ENCODE measurements at places on chromosomes 7 and 10.

DNA sequence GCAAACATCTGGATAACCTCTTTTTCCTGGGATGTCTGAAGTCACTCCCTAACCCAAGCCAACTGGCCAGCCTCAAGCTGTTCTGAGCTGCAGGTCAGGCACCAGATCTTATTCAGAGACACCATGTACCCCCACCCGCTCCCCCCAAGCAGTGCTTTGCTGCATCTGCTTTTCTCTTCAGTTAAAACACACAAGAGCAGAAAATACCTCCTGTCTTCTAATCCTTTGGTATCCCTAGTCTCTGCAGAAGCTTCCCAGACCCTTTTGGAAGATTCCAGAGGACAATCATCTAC lies 3.0 kb downstream of the ZNF488 start:
- H3K27me3 ChIP-seq = no peaks in the 10 kb centered on the region
- no peaks in the 10 kb centered on the region for H3K36me3 ChIP-seq
- no peaks in the 10 kb centered on the region for H3K4me1 ChIP-seq
- H3K27ac ChIP-seq = no peak overlapping the region
- DNase-seq = no peak
- H3K4me3 ChIP-seq = no peak overlapping the region

GRCh38 chr7:129780257-129780973 lies 168.9 kb downstream of the NRF1 start:
- no peak for DNase-seq
- H3K4me1 ChIP-seq = no peaks in the 10 kb centered on the region
- no peak overlapping the region for H3K27ac ChIP-seq
- no peaks in the 10 kb centered on the region for H3K36me3 ChIP-seq
- H3K4me3 ChIP-seq = peak overlapping the region; percentile 28
- peaks cover 37% of the 10 kb centered on the region for H3K27me3 ChIP-seq

GRCh38 chr7:150335774-150336112 lies 5.7 kb downstream of the RARRES2 start:
- peaks cover 6% of the 10 kb centered on the region for H3K4me1 ChIP-seq
- no peak overlapping the region for H3K4me3 ChIP-seq
- DNase-seq = no peak

- H3K4me3 ChIP-seq = no peak overlapping the region
- H3K27me3 ChIP-seq = no peaks in the 10 kb centered on the region
- no peaks in the 10 kb centered on the region for H3K36me3 ChIP-seq
- DNase-seq = no peak
- H3K27ac ChIP-seq = no peak overlapping the region
Measured at GRCh38 chr10:1782841-1783240, 45.5 kb upstream of the ADARB2 start.

DNA sequence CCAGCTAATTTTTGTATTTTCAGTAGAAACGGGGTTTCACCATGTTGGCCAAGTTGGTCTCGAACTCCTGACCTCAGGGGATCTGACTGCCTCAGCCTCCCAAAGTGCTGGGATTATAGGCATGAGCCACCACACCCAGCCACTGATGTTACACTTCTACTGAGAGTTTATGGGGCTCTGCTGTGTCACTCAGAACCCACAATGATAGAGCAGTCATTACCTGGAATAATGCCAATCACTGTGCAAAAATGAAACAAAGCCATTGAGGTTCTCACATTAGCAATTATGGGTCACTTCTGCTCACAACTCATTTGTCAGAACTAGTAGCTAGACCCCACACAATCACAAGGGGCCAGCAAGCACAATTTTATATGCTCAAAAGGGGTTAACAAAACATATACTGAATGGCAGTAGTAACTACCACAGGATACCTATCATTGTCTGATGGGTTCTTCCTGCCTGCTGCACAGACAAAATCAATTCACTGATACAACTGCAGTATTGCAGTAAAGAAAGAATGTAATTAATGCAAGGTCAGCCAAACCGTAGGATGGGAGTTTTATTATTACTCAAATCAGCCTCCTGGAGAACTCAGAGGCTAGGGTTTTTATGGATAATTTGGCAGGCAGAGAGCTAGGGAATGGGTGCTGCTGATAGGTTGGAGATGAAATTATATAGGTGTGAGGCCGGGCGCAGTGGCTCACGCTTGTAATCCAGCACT lies 72.1 kb upstream of the TRIM24 start:
- H3K4me1 ChIP-seq = no peaks in the 10 kb centered on the region
- H3K27ac ChIP-seq = no peak overlapping the region
- H3K27me3 ChIP-seq = no peaks in the 10 kb centered on the region

- no peaks in the 10 kb centered on the region for H3K4me1 ChIP-seq
- H3K27ac ChIP-seq = no peak overlapping the region
- no peaks in the 10 kb centered on the region for H3K27me3 ChIP-seq
- H3K4me3 ChIP-seq = no peak overlapping the region
- no peaks in the 10 kb centered on the region for H3K36me3 ChIP-seq
- no peak for DNase-seq
Measured at GRCh38 chr7:84953234-84953633, 233.6 kb downstream of the SEMA3D start.

GRCh38 chr10:78529262-78529661 lies 495.6 kb downstream of the RPS24 start:
- no peaks in the 10 kb centered on the region for H3K36me3 ChIP-seq
- H3K4me3 ChIP-seq = no peak overlapping the region
- H3K4me1 ChIP-seq = no peaks in the 10 kb centered on the region
- H3K27ac ChIP-seq = no peak overlapping the region
- DNase-seq = no peak
- H3K27me3 ChIP-seq = no peaks in the 10 kb centered on the region

DNA sequence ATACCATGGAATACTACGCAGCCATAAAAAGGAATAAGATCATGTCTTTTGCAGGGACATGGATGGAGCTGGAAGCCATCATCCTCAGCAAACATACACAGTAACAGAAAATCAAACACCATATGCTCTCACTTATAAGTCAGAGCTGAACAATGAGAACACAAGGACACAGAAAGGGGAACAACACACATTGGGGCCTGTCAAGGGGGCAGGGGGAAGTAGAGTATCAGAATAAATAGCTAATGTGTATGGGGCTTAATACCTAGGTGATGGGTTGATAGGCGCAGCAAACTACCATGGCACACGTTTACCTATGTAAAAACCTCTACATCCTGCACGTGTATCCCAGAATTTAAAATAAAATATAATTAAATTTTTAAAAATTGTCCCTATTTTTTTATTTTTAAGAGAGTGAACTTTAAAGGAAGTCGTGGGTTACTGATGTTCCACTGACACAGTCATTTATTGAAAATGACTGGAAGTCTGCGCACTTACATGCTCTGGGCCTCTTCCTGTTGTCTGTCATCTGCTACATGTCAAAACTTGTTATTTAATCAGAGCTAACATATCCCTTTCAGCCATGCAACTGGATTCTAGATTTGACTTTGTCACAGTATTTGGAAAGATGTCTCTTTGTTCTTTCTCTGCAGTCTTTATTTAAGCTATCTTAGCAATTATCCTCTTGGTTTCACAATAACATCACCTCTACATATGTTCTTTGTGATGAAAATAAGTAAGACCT lies 73.7 kb upstream of the ABCB5 start:
- H3K36me3 ChIP-seq = no peaks in the 10 kb centered on the region
- no peak overlapping the region for H3K27ac ChIP-seq
- no peak for DNase-seq
- H3K27me3 ChIP-seq = no peaks in the 10 kb centered on the region

GRCh38 chr7:12913002-12913401 lies 225.6 kb downstream of the ARL4A start:
- H3K27me3 ChIP-seq = no peaks in the 10 kb centered on the region
- no peak for DNase-seq
- H3K4me1 ChIP-seq = no peaks in the 10 kb centered on the region
- no peak overlapping the region for H3K4me3 ChIP-seq
- H3K27ac ChIP-seq = no peak overlapping the region

DNA sequence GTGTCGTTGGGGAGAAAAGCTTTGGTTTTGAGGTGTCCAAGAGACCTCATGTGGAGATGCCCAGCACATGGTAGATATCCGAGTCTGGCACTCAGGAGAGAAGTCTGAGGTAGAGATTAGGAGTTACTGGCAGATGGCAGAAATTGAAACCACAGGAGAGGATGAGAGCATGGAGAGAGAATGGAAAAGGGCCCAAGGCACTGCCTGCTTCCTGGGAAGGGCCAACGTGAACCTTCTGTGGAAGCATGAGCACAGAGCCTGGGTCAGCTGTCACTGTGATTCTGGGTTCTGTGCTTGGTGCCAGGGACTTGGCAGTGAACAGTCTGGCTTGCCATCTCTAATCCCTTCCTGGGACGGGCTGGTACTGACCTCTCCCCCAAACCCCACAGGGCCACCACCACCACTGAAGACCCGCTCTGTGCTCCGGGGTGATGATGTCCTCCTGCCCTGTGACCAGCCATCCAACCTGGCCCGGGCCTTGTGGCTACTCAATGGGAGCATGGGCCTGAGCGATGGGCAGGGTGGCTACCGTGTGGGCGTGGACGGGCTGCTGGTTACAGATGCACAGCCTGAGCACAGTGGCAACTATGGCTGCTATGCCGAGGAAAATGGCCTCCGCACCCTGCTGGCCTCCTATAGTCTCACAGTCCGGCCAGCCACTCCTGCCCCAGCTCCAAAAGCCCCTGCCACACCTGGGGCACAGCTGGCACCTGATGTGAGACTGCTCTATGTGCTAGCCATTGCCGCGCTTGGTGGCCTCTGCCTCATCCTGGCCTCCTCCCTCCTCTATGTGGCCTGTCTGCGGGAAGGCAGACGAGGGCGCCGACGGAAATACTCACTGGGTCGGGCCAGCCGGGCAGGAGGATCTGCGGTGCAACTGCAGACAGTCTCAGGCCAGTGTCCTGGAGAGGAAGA lies 4.1 kb downstream of the MRPL43 start:
- H3K27ac ChIP-seq = no peak overlapping the region
- H3K4me1 ChIP-seq = peaks cover 4% of the 10 kb centered on the region
- no peak for DNase-seq
- no peaks in the 10 kb centered on the region for H3K27me3 ChIP-seq
- no peaks in the 10 kb centered on the region for H3K36me3 ChIP-seq

DNA sequence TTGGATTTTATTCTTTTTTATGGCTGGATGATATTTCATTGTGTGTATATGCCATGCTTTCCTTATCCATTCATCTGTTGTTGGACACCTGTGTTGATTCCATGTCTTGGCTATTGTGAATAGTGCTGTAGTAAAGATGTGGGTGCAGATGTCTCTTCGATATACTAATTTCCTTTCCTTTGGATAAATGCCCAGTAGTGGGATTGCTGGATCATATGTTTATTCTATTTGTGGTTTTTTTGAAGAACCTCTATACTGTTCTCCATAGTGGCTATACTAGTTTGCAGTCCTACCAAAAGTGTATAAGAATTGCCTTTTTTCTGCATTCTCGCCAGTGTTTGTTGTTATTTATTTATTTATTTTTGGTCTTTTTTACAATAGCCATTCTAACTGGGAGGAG lies 159.8 kb downstream of the WNT2 start:
- DNase-seq = no peak
- H3K4me3 ChIP-seq = no peak overlapping the region
- H3K27ac ChIP-seq = no peak overlapping the region
- no peaks in the 10 kb centered on the region for H3K27me3 ChIP-seq

GRCh38 chr7:69961436-69961835 lies 363.2 kb downstream of the AUTS2 start:
- no peak overlapping the region for H3K27ac ChIP-seq
- H3K36me3 ChIP-seq = no peaks in the 10 kb centered on the region
- no peak for DNase-seq
- H3K27me3 ChIP-seq = no peaks in the 10 kb centered on the region
- H3K4me1 ChIP-seq = no peaks in the 10 kb centered on the region

GRCh38 chr7:91162436-91162835 lies 101.8 kb upstream of the FZD1 start:
- H3K4me3 ChIP-seq = no peak overlapping the region
- no peak overlapping the region for H3K27ac ChIP-seq
- no peaks in the 10 kb centered on the region for H3K36me3 ChIP-seq
- H3K27me3 ChIP-seq = no peaks in the 10 kb centered on the region
- no peaks in the 10 kb centered on the region for H3K4me1 ChIP-seq
- DNase-seq = no peak

GRCh38 chr7:44658979-44659378 lies 52.6 kb downstream of the OGDH start:
- H3K36me3 ChIP-seq = no peaks in the 10 kb centered on the region
- H3K27ac ChIP-seq = no peak overlapping the region
- H3K4me3 ChIP-seq = no peak overlapping the region

- H3K27me3 ChIP-seq = no peaks in the 10 kb centered on the region
- no peaks in the 10 kb centered on the region for H3K36me3 ChIP-seq
- no peaks in the 10 kb centered on the region for H3K4me1 ChIP-seq
- no peak overlapping the region for H3K27ac ChIP-seq
Measured at GRCh38 chr7:106175507-106175906, 63.4 kb upstream of the SYPL1 start.

- no peak for DNase-seq
- no peak overlapping the region for H3K27ac ChIP-seq
- no peaks in the 10 kb centered on the region for H3K27me3 ChIP-seq
- no peaks in the 10 kb centered on the region for H3K4me1 ChIP-seq
Measured at GRCh38 chr10:99742701-99743100, 10.7 kb downstream of the CUTC start.

- no peaks in the 10 kb centered on the region for H3K4me1 ChIP-seq
- no peak overlapping the region for H3K27ac ChIP-seq
- no peaks in the 10 kb centered on the region for H3K36me3 ChIP-seq
Measured at GRCh38 chr7:2566890-2567678, 8.3 kb downstream of the IQCE start.

- no peaks in the 10 kb centered on the region for H3K36me3 ChIP-seq
- no peak overlapping the region for H3K27ac ChIP-seq
- no peaks in the 10 kb centered on the region for H3K27me3 ChIP-seq
- H3K4me3 ChIP-seq = no peak overlapping the region
Measured at GRCh38 chr7:112503361-112503972, 22.7 kb downstream of the LSMEM1 start.

- no peaks in the 10 kb centered on the region for H3K4me1 ChIP-seq
- no peak overlapping the region for H3K27ac ChIP-seq
- no peaks in the 10 kb centered on the region for H3K27me3 ChIP-seq
- DNase-seq = no peak
Measured at GRCh38 chr7:149544028-149544427, 46.4 kb upstream of the ZNF746 start.

- no peak overlapping the region for H3K27ac ChIP-seq
- no peaks in the 10 kb centered on the region for H3K27me3 ChIP-seq
- H3K4me1 ChIP-seq = no peaks in the 10 kb centered on the region
- H3K4me3 ChIP-seq = no peak overlapping the region
- no peaks in the 10 kb centered on the region for H3K36me3 ChIP-seq
Measured at GRCh38 chr10:112080231-112080630, 103.3 kb downstream of the GPAM start.

GRCh38 chr7:128162666-128163065 lies 78.4 kb upstream of the LEP start:
- H3K27ac ChIP-seq = no peak overlapping the region
- no peak overlapping the region for H3K4me3 ChIP-seq
- H3K27me3 ChIP-seq = peaks cover 12% of the 10 kb centered on the region
- peaks cover 3% of the 10 kb centered on the region for H3K4me1 ChIP-seq
- DNase-seq = no peak

All from uterus (tissue), 4 donors.